ENCODE measurements at places on chromosomes 13 and 19. TPM values are rescaled to one million over a fixed set of nuclear protein-coding genes. Genes with fewer than 3 reads are reported as not detected.

The NBEA gene
- total RNA-seq, result 12.0 TPM

The ADM5 gene
- total RNA-seq, result 2.7 TPM

The NCCRP1 gene
- 41.7 TPM for total RNA-seq

The SLC8A2 gene
- 0.49 TPM for total RNA-seq

The GAS6 gene
- total RNA-seq, result 215 TPM

The AMER2 gene
- total RNA-seq, result not detected

The PRR36 gene
- total RNA-seq, result not detected

The WBP4 gene
- 13.5 TPM for total RNA-seq

The GJB2 gene
- 217 TPM for total RNA-seq

The CLEC4G gene
- total RNA-seq, result 0.98 TPM

The BST2 gene
- total RNA-seq, result 88.4 TPM

The ZNF829 gene
- 2.0 TPM for total RNA-seq

The RDH8 gene
- not detected for total RNA-seq
